ENCODE measurements at places on chromosomes 2 and 18.

DNA sequence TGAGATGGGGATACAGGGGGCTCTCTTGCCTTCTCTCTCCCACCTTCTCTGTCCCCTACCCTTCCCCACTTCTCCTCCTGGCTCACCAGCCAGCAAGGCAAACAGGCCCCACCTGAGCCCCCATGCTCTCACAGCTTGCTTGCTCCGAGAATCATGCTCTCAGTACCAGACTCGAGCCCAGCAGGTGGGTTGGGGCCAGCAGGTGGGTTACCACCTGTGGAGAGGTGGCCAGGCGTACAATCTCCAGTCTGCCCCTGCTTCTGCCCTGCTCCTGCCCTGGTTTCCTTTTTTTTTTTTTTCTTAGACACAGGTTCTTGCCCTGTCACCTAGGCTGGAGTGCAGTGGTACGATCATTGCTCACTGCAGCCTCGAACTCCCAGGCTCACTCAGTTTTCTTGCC, 214.5 kb downstream of the SH3RF3 start:
- DNase-seq: no peak

GRCh38 chr2:85961754-85962153, 73.0 kb upstream of the ST3GAL5 start:
- no peak for DNase-seq

- DNase-seq: no peak
These were observed 170.4 kb downstream of the KCNE4 start for GRCh38 chr2:223222397-223222796.

GRCh38 chr2:5453220-5454050, 238.7 kb upstream of the SOX11 start:
- no peak for DNase-seq

- DNase-seq: no peak
These were observed 29.5 kb upstream of the ME2 start for GRCh38 chr18:50849419-50849821.

GRCh38 chr2:101873543-101873942, 118.2 kb upstream of the IL1R2 start:
- no peak for DNase-seq

DNA sequence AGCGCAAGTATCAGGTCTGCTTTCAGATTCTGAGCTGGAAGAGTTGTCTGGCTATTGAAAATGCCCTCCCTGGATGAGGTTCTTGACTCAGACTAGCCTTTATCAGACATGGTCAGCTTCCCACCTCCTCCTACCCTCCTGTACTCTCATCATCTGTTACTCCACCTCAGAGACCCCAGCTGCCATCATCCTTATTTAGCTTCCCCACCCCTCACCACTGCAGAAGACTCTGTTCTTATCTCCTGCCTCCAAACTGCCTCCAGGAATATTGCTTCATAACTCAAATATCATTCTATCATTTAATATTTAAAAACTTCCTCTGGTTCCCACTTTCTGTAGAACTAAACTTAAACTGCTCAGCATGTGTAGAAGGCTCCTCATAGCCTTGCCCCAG, 31.1 kb upstream of the PPP3R1 start:
- no peak for DNase-seq

GRCh38 chr2:227464361-227464760, 7.6 kb upstream of the AGFG1 start:
- DNase-seq: no peak

DNA sequence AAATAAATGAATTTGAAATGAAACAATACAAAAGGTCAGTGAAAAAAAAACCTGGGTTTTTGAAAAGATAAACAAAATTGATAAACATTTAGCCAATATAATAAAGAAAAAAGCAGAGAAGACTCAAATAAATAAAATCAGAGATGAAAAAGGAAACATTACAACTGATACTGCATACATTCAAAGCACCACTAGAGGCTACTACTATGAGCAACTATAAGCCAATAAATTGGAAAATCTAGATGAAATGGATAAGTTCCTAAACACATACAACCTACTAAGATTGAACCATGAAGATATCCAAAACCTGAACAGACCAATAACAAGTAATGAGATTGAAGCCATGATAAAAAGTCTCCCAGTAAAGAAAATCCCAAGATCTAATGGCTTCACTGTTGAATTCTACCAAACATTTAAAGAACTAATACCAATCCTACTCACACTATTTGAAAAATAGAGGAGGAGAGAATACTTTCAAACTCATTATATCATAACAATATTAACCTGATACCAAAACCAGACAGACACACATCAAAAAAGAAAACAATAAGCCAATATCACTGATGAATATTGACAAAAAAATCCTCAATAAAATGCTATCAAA, 80.8 kb upstream of the CERS6 start:
- DNase-seq: no peak

GRCh38 chr2:47946593-47946992, 40.3 kb upstream of the FBXO11 start:
- no peak for DNase-seq

GRCh38 chr2:99910902-99911301, 231.5 kb downstream of the AFF3 start:
- no peak for DNase-seq

DNA sequence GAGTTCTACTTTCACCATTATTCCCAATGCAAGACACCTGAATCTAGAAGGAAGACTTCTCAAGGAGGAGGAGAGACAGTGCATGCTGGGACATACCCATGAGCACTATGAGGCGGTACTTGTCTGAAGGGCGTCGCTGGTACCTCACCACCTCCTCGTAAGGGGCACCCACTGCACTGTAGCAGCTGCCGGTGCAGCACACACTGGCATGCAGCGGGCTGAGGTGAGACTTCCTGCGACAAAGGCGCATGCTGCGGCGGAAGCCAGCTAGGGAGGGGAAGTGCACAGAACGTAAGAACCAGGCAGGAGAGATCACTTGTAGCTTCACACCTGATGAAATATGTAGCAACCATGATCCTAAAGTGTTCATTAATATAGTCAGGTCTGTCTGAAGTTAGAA, 12.8 kb upstream of the TMEM237 start:
- DNase-seq: no peak

DNA sequence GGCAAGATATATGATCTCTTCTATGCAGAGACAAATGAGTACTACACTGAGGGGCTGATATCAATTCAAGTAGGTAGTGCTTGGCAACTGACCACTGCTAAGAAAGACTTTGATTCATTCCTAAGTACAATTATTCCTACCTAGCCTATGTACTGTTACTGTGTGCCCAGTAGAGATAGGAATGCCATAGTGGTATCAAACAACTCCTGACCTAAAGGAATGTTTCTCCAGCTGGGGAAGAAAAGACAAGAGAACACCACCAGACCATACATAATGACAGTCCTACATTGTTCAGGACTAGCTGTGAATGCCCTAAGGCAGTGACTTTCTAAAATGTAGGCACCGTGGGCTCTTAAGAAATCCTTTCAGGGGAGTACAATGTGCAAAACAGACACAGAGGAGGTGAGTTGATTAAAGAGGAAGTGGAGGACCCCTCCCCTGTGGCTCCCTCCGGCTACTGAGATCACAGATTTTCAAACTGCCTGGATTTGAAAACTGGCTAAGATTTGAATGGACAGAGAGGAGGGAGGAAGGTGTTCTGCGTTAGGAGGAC, 89.1 kb downstream of the ANTXR1 start:
- DNase-seq: no peak
